ENCODE measurements at places on chromosomes 13 and 19.

GRCh38 chr19:1408300-1409203 lies 1.2 kb downstream of the DAZAP1 start:
- DNase-seq: no peak

DNA sequence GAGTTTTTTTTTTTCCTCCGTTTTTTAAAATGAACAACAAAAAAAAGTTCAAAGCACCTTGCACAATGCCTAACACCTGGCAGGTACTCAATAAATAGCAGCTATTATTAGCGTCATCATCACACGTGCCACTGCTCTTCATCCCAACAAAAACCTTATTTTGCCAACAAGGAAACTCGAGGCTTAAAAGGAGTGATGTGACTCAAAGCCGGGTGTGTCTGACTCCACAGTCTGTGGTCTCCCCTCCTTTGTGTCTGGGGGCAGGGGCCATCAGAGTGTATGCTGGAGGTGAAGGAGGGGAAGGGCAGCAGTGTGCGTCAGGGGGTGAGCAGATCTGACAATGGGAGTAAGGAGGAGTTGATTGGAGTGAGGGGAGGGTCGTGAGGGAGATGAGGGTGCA lies 34.1 kb upstream of the POU2F2 start:
- no peak for DNase-seq

DNA sequence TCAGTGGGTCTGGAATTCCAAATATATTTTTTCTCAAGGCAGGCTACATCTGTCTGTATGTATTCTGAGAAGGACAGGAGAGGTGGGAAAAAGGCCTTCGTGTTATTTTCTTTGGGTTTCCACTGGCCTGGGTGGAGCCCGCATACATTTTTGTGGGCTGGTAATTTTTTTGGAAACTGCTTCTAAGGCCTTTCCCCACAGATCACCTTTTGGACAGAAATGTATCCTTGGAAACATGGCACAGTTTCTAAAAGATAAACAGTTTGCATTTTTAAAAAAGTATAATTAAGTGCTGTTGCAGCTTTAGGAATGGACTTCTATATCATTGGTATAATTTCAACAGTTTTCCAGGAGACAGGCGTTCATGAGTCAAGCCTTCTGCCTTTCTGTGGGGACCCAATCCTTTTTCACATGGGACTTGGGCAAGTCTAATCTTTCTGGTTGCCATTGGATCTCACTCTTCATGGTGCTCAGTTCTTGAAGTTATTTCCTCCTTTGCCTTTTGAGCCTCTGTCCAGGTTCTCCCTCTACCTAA lies 8.9 kb downstream of the RFX2 start:
- DNase-seq: no peak

DNA sequence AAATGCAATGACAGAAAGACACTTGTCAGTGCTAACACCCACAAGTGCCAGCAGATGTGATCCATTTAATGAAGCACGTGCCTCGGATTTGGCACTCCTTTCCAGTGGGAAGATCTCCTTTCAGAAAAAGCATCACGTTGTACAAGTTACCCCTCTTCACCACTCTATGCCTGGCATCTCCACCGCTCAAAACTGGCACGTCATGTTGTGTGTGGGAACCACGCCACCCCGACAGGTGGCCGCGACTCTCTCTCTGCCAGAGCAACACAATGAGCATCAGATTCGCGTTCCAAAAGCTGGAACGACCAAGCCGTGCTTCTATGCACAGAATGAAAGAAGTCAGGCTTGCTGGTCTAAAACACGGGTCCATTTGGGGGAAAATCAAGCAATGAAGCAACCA lies 24.3 kb downstream of the TMTC4 start:
- DNase-seq: no peak
